ENCODE measurements at places on chromosomes 7 and 10.

DNA sequence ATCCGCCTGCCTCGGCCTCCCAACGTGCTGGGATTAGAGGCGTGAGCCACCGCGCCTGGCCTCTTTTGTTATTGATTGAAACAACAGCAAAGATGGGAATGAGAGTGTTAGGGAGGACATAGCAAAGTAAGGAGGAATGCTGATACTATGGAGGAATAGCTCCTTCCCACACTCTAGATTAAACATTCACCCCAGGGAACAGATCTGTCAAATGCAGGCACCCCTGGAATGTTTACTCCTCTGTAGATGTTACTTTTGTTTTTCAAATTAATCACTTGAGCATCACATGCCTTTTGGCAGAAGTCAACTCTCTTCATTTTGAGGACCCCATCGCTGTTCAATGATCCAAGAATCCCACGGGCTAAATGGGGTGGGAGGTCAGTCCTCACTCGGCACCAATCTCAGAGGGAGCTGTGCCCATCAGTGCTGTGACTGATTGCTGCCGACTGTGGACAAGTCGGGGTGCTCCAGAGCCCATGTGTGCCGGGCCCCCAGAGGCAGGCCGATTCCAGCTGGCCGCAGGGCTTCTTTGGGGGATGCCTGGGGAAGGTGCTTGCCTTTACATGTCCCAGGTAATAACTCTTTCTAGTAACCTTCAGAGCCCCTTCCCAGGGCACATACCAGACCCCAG, 10.2 kb upstream of the COBL start:
- peaks cover 82% of the 10 kb centered on the region for H3K4me1 ChIP-seq
- peak; percentile 72 for DNase-seq
- H3K27me3 ChIP-seq, result peaks cover 26% of the 10 kb centered on the region
- peaks cover 2% of the 10 kb centered on the region for H3K36me3 ChIP-seq
- peak overlapping the region; percentile 81 for H3K4me3 ChIP-seq

DNA sequence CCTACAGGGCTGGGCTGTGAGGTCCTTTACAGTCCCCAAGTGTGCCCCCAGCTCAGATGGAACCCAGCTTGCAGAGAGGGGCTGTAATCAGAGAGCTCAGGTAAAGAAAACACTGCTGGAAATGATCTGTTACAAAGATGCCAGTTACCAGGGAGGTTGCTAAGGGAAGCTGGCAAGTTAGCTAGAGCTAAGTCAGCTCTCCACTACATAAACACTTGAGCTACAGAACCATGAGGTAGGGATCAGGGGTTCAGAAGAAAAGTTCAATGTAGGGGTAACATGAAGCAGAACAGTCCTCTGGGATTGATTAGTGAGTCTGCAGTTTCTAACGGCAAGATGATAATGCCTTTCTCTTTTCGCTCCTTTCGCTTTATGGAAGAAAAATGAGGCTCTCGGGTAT, 53.1 kb upstream of the TM9SF3 start:
- no peak overlapping the region for H3K27ac ChIP-seq
- no peaks in the 10 kb centered on the region for H3K4me1 ChIP-seq
- DNase-seq, result no peak
- H3K27me3 ChIP-seq, result no peaks in the 10 kb centered on the region
- no peaks in the 10 kb centered on the region for H3K36me3 ChIP-seq

DNA sequence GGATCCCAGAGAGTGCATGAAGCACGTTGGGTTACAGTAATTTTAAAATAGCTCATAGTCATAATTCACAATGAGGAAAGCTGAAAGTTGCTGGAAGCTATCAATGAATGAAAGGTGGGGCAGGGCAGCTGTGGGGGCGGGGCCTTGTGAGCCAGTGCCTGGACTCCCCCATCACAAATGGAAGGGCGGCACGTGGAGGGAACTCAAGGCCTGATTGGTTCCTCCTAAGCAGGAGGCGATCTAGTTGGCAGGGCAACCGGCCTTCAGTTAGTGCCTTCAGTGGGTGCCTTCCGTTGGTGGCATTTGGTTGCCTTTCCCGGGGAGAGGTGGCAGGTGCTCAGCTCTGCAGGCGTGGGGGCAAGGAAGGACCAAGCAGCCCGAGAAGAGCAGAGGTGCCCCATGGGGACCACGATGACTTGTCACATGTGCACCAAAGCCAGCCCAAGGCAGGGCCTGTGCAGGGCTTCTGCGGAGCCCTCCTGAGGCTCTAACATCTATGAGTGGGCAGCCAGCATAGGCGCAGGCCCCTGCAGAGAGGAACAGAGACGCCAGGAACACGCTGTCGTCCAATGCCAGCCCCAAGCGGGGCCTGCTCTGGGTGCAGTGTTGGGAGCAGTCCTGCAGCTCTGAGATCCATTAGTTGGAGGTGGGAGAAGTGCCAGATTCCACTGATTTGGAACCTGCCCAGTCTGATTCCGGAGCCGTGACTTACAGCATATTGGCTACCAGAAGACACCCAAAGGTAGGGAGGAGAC, 59.8 kb upstream of the PDSS1 start:
- H3K36me3 ChIP-seq, result no peaks in the 10 kb centered on the region
- H3K4me1 ChIP-seq, result peaks cover 5% of the 10 kb centered on the region
- H3K27ac ChIP-seq, result no peak overlapping the region

- no peak for DNase-seq
- no peak overlapping the region for H3K27ac ChIP-seq
- peaks cover 21% of the 10 kb centered on the region for H3K4me1 ChIP-seq
- no peak overlapping the region for H3K4me3 ChIP-seq
Observed at GRCh38 chr10:48767373-48768143, 82.9 kb downstream of the WDFY4 start.

- no peaks in the 10 kb centered on the region for H3K27me3 ChIP-seq
- no peak overlapping the region for H3K4me3 ChIP-seq
- no peak overlapping the region for H3K27ac ChIP-seq
- no peaks in the 10 kb centered on the region for H3K4me1 ChIP-seq
- H3K36me3 ChIP-seq, result no peaks in the 10 kb centered on the region
Observed at GRCh38 chr7:103391150-103391549, 43.7 kb downstream of the PSMC2 start.

GRCh38 chr7:86201767-86202166, 441.9 kb upstream of the GRM3 start:
- peaks cover 8% of the 10 kb centered on the region for H3K36me3 ChIP-seq
- DNase-seq, result no peak
- no peak overlapping the region for H3K4me3 ChIP-seq
- H3K27me3 ChIP-seq, result no peaks in the 10 kb centered on the region
- no peaks in the 10 kb centered on the region for H3K4me1 ChIP-seq

- DNase-seq, result peak; percentile 76
- H3K4me1 ChIP-seq, result peaks cover 19% of the 10 kb centered on the region
- no peaks in the 10 kb centered on the region for H3K27me3 ChIP-seq
- peak overlapping the region; percentile 93 for H3K4me3 ChIP-seq
- H3K27ac ChIP-seq, result peak overlapping the region; percentile 95
Observed at GRCh38 chr7:156892081-156892800, 742 bp downstream of the LMBR1 start.

- no peaks in the 10 kb centered on the region for H3K36me3 ChIP-seq
- no peaks in the 10 kb centered on the region for H3K27me3 ChIP-seq
- H3K4me1 ChIP-seq, result peaks cover 39% of the 10 kb centered on the region
Observed at GRCh38 chr10:109978481-109978880, 29.3 kb upstream of the ADD3 start.

- DNase-seq, result no peak
- peaks cover 41% of the 10 kb centered on the region for H3K36me3 ChIP-seq
- no peak overlapping the region for H3K4me3 ChIP-seq
- peak overlapping the region; percentile 70 for H3K27ac ChIP-seq
- peaks cover 34% of the 10 kb centered on the region for H3K4me1 ChIP-seq
- no peaks in the 10 kb centered on the region for H3K27me3 ChIP-seq
Observed at GRCh38 chr10:101812606-101813005, 5.6 kb downstream of the OGA start.

GRCh38 chr7:101125989-101126650, 784 bp upstream of the SERPINE1 start:
- H3K27ac ChIP-seq, result no peak overlapping the region
- DNase-seq, result no peak
- H3K27me3 ChIP-seq, result peaks cover 17% of the 10 kb centered on the region
- peaks cover 44% of the 10 kb centered on the region for H3K4me1 ChIP-seq
- H3K4me3 ChIP-seq, result no peak overlapping the region

DNA sequence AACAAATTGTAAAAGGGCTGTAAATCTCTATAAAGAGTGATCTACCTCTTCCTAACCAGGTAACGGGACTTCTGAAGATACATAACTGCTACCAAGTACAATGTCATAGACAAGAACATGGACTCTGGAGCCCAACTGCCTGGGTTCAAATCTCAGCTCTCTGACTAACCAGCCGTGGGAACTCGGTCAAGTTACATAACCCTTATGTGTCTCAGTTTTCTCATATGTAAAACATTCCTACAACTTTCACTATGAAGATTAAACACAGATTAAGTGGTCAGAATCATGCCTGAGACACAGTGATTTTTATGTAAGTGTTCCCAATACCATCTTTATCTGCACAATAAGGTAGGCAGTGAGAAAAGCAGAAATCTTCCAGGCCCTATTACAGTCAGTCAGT, 52.6 kb downstream of the ITGB1 start:
- H3K27me3 ChIP-seq, result no peaks in the 10 kb centered on the region
- H3K4me1 ChIP-seq, result no peaks in the 10 kb centered on the region
- no peak overlapping the region for H3K4me3 ChIP-seq
- peaks cover 49% of the 10 kb centered on the region for H3K36me3 ChIP-seq

- DNase-seq, result no peak
- no peaks in the 10 kb centered on the region for H3K27me3 ChIP-seq
- H3K27ac ChIP-seq, result no peak overlapping the region
- peaks cover 3% of the 10 kb centered on the region for H3K36me3 ChIP-seq
- H3K4me3 ChIP-seq, result no peak overlapping the region
- H3K4me1 ChIP-seq, result peaks cover 22% of the 10 kb centered on the region
Observed at GRCh38 chr10:24306507-24306875, 97.6 kb downstream of the KIAA1217 start.

GRCh38 chr10:72740528-72740927, 48.6 kb downstream of the MCU start:
- H3K4me3 ChIP-seq, result no peak overlapping the region
- peak overlapping the region; percentile 64 for H3K27ac ChIP-seq
- no peak for DNase-seq
- no peaks in the 10 kb centered on the region for H3K36me3 ChIP-seq
- peaks cover 50% of the 10 kb centered on the region for H3K4me1 ChIP-seq

GRCh38 chr7:92656121-92656520, 65.9 kb upstream of the FAM133B start:
- no peaks in the 10 kb centered on the region for H3K36me3 ChIP-seq
- H3K27ac ChIP-seq, result no peak overlapping the region
- H3K27me3 ChIP-seq, result no peaks in the 10 kb centered on the region
- H3K4me3 ChIP-seq, result no peak overlapping the region
- H3K4me1 ChIP-seq, result no peaks in the 10 kb centered on the region

- peak overlapping the region; percentile 84 for H3K4me3 ChIP-seq
- H3K27me3 ChIP-seq, result peaks cover 40% of the 10 kb centered on the region
- H3K27ac ChIP-seq, result no peak overlapping the region
- peaks cover 38% of the 10 kb centered on the region for H3K4me1 ChIP-seq
- peak; percentile 71 for DNase-seq
Observed at GRCh38 chr10:17453373-17454091, 863 bp downstream of the ST8SIA6 start.

DNA sequence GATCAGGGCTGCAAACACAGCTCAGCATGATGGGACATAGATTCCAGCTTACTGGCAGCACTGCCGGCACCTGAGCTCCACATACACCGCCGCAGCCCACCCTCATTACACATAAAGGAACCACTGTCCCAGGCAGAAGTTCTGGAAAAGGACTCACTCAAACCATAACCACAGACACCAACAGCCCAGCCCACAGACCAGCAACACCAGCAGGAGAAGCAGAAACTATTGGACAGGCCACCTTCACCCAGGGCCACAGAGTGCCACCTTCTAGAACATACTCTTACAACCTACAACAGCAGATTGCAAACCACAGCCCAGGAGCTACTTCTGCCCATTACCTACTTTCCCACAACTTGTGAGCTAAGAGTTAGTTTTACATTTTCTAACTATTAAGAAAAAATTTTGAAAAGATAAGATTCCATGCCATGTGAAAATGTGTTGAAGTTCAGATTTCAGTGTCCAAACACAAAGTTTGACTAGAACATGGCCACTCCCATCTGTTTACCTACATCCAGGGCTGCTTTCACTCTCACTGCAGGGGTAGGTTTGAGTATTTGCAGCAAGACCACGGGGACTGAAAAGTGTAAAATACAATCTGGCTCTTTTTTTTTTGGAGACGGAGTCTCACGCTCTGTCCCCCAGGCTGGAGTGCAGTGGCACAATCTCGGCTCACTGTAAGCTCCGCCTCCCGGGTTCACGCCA, 153.0 kb downstream of the TNS3 start:
- H3K27me3 ChIP-seq, result no peaks in the 10 kb centered on the region
- H3K27ac ChIP-seq, result no peak overlapping the region
- no peak overlapping the region for H3K4me3 ChIP-seq

DNA sequence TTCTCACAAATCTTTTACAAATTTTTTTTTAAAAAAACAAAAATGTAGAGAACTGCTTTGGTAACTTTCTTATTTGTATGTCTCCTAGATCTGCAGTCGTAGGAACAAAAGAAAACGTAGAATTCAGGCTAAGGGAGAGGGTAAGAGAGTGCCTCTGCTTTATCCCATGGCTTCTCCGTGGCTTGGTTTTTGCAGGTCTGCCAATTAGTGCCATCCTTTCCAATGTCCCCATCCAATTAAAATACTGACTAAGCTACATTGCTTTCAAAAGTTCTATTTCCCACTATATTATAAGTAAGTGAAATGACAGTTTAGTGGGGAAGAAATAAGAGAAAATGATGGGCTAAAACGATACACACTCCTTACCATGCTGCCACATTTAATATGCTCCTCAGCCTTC, 209.3 kb downstream of the CRPPA start:
- no peak for DNase-seq
- no peak overlapping the region for H3K27ac ChIP-seq
- no peaks in the 10 kb centered on the region for H3K27me3 ChIP-seq
- H3K36me3 ChIP-seq, result no peaks in the 10 kb centered on the region
- H3K4me3 ChIP-seq, result no peak overlapping the region
- peaks cover 14% of the 10 kb centered on the region for H3K4me1 ChIP-seq

DNA sequence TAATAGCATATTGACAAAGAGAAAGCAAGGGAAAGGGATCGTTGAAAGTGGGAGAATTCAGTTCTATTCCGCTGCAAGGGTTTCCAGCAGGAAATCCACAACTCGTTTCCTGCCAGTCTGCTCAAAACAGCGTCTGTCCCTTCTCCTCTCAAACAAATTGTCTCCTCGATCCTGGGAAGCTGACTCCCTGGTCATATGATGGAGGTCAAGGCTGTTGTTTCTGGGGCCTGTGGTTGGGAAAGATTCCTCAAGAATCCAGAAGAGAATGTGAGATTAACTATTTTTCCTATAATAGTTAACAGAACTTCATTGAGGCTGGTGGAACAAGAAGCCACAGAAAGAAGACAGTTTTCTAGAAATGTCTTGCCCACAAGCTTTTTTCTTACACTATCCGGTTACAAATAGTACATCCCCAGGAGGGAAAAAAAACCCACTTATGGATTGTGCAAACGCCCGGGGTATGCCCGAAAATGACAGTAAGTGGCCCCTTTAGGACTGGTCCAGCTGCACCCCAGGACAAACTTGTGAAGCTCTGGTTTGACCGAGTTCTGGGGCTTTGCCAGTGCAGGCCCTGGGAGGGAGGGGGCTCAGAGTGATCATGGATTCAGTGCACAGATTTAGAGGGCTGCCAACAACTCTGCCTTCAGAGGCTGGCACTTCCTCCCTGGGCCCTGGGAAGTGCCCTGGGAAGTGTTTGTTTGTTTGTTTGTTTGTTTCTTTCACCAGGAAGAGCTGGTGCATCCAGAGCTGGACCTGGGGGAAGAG, 49.4 kb upstream of the CTBP2 start:
- H3K27ac ChIP-seq, result no peak overlapping the region
- DNase-seq, result no peak
- H3K4me1 ChIP-seq, result peaks cover 8% of the 10 kb centered on the region
- peaks cover 4% of the 10 kb centered on the region for H3K27me3 ChIP-seq
- no peak overlapping the region for H3K4me3 ChIP-seq

- H3K4me1 ChIP-seq, result peaks cover 4% of the 10 kb centered on the region
- no peak for DNase-seq
- no peak overlapping the region for H3K27ac ChIP-seq
- peaks cover 19% of the 10 kb centered on the region for H3K36me3 ChIP-seq
Observed at GRCh38 chr10:89637113-89637512, 7.9 kb downstream of the PANK1 start.
